ENCODE measurements at places on chromosomes 13 and 19.

- DNase-seq, result no peak
Observed at GRCh38 chr19:41936961-41937360, 8.7 kb upstream of the ERFL start.

GRCh38 chr19:3692141-3693024, 7.9 kb downstream of the PIP5K1C start:
- DNase-seq, result no peak

- DNase-seq, result no peak
Observed at GRCh38 chr13:77184455-77184854, 142.4 kb downstream of the MYCBP2 start.

GRCh38 chr19:32563761-32564160, 17.2 kb upstream of the PDCD5 start:
- DNase-seq, result no peak

GRCh38 chr19:48977061-48977460, 12.0 kb downstream of the FTL start:
- DNase-seq, result no peak

- DNase-seq, result no peak
Observed at GRCh38 chr13:41654796-41655195, 197.4 kb downstream of the RGCC start.

DNA sequence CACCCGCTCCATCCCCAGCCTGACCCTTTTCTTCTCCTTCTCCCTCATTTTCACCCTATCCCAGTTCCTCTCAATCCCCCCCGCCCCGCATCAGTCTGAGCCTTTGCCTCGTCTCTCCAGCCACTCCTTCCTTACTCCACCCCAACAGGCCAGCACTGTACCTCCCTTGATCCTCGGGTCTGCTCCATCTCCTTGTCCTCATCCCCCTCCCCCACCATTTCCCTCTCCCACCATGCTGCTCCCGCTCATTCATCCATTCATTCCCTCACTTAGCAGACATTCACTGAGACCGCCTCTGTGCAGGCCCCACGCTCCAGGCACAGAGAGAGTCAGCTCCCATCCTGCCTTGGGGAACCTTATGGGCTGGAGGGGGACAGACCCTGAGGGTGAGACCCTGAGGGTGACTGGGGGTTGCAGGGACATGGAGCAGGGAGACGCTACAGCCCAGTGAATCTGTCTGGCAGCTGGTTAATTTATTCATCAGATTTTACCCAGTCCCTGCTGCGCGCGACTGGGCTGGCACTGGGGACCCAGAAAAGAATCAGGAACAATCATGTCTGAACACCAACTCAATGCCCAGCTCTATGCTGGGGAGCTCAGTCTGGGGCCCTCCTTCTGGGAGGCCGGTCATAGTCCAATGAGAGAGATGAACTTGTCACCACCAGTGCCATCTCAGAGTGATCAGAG, 881 bp downstream of the ARHGAP33 start:
- DNase-seq, result no peak

DNA sequence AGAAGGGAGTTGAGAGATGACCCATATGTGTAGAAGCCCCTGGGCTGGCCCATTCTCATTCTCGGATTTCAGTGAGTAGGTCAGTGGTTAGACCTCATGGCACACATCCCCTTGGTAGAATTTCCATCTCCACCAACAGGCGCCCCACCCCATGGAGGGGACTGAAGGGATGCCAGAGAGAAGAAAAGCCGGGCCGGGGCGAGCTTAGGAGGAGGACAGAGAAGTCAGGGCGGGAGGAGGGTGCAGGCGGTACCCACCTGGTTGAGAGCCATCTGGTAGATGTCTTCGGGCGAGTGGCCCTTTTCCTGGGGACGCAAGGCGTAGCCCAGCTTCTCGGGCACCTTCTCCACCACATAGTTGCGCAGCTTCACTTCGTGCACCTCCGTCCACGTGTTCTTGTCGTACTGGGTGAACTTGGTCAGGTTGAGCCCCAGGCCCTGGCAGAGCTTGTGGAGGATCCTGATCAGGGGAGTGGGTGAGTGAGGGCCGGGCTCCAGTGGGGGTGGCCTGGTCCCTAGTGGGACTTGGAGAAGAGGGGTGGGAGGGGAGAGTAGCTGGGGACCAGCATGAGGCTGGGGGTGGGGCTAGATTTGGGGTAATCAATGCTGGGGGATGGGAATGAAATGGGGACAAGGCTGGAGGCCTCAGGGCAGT, 2.5 kb downstream of the IL4I1 start:
- DNase-seq, result no peak

DNA sequence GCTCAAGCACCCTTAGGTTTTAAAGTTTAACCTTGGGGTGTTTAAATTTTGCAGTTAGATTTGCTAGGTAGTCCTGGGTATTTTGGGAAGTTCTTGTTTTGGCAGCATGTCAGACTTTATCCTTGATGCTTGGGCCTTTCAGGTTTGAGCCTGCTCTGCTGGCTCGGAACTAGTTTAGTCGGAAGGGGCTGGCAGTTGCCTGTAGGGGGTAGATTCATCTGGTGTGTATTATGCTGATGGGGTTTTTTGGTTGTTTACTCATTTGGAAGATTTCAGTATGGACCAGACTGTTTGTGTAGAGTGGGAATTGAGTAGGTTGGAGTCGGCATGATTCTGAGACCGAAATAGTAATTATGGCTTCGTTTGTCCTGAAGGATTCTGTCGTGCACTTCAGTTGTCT, 15.1 kb downstream of the ILF3 start:
- no peak for DNase-seq

GRCh38 chr19:4976401-4977298, 7.7 kb downstream of the KDM4B start:
- peak; percentile 91 for DNase-seq

DNA sequence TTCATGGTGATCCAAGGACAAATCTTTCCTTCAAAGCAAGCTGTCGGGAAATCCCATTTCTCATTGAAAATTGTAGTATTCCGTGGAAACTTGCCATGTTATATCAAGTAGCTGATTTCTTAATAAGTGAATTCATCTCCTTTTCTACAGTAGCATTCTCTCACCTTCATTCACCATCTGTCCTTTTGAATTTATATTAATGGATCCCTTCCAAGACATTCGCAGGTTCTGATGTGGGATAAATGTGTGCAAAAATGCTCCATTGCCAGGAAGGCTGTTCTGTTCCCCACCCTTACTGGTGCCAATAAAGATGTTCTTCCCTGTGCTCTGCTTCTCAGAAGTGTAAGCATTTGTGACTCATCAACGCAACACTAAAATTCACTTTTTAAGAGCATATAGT, 36.2 kb downstream of the AMER2 start:
- no peak for DNase-seq

DNA sequence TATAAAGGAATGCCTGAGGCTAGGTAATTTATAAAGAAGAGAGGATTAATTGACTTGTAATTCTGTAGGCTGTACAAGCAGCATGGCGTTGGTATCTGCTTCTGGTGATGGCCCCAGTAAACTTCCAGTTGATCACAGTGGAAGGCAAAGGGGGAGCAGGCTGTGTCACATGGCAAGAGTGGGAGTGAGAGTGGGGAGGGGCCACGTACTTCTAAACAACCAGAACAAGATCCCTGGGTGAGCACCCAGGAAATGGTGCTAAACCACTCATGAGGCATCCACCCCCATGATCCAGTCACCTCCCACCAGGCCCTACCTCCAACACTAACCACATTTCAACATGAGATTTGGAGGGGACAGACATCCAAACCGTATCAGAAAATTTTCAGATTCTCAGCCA, 3.0 kb upstream of the RNF113B start:
- no peak for DNase-seq

GRCh38 chr13:28659621-28659970, 666 bp downstream of the POMP start:
- no peak for DNase-seq
